ENCODE measurements at places on chromosomes 4 and X.

DNA sequence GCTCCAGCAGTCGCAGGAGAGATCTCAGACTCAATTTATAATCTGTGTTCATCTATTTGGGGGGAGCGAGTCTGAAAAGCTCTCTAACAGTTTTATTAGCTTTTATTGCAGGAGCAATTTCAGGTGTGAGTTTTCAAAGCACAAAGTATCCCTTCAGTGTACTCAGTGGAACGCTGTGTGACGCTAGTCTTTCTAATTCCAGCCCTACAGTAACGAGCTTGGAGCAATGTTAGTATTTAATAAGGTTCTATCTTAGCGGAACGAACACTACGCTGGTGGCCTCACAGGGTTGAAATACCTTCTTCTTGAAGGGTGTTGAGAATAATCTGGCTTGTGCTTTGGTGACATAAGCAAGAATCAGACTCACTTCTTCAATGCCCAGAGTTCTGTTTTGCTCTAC, 8.4 kb downstream of the HS3ST1 start:
- DNase-seq: no peak

GRCh38 chr4:7539659-7540058, 104.9 kb upstream of the PSAPL1 start:
- DNase-seq: peak; percentile 13

GRCh38 chr4:139593091-139593564, 37.1 kb upstream of the SETD7 start:
- DNase-seq: no peak

DNA sequence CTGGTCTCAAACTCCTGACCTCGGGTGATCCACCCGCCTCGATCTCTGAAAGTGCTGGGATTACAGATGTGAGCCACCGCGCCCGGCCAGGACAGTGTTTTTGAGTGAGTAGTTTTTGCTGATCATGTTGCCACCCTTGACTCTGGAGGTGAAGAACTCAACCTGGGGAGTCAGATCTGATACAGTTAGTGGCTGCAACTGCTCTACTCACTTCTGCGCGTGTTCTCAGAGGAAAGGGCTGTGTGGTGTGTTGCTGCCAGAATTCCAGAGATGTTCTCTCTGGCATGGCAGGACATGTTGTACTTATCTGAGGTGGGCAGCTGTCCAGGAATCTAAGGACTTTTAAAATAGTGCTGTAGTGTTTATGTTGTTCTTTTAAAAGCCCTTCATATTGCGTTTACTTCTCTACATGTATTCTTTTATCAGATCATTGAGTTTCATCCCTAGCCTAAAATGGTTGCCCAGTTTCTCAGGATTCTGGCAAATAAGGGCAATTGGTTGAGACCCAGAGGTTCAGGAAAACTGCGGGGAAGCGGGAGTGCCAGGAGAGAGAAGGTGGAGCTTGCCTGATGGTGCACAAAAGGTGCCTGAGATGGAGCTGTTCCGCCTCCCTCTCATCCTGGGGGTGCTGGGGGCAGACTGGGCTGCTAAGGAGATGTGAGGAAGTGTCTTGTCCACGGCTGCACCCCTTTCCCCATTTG, 97.7 kb downstream of the ARHGAP10 start:
- DNase-seq: no peak

- peak; percentile 10 for DNase-seq
Observed at GRCh38 chr4:123120473-123120872, 198.1 kb upstream of the NUDT6 start.

DNA sequence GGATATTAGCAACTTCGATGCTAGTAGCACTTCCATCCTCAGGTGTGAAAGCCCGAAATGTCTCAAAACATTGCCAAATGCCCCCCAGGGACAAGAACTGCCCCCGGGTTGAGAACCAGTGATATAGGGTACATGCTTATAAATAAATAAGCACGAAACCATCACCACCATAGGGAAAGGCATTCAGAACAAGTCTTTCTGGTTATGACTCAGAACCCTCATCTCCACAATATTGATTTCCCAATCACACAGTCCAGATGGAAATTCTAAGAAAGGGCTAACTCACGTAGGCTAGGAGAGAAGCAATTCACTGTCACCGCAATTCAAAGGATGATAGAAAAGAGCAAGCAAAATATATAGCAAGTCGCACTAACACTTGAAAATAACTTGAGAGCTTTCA, 84.8 kb downstream of the ANOS1 start:
- DNase-seq: no peak

GRCh38 chr4:38132843-38133662, 172.9 kb downstream of the PTTG2 start:
- no peak for DNase-seq

DNA sequence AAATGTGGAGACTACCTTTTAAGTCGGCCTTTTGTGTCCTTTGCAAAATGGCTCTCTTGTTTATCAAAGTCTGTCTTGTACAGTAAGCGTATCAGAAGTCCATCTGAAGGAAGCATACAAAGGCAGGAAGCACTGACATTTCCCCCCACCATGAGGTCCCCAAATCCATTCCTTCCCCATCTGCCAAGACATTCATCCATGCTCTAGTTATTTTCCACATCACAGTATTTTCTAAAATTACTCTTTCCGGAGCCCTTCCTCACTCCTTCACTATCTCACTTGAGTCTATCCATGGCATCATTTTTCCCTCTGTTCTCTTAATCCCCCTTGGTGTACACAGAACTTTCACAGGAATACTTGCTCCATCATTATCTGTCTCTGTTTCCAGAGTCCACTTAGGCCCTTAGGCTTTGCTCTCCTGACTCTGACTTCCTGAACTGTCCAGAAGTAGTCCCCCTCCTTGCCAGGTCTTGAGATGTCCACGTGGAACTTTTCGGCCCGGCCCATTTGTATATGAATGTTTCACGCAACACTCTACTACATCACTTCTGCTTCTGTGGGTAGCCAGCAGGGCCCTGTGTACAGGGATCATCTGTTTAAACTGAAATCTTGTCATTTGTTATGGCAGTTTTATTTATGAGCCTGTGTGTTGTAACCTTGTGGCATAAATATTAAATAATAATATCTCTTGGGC, 2.1 kb downstream of the SEL1L3 start:
- DNase-seq: no peak

DNA sequence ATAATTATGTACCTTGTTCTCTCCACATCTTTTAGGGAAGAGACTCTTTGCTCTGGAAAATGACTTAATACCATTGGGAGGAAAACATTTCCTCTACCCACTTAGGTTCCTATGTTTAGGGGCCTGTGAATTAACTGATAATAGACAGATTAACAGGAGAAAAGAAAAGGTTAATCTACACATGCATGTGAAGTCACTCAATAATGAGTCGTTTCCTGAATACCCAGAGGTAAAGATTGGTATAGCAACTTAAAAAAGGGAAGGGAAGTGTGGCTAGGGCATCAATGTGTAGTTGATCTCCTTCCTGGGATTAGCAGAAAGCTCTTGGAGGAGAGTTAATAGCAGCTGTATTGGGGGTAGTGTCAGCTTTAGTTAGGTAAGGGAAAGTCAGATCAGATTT, 419.5 kb upstream of the ATOH1 start:
- no peak for DNase-seq

DNA sequence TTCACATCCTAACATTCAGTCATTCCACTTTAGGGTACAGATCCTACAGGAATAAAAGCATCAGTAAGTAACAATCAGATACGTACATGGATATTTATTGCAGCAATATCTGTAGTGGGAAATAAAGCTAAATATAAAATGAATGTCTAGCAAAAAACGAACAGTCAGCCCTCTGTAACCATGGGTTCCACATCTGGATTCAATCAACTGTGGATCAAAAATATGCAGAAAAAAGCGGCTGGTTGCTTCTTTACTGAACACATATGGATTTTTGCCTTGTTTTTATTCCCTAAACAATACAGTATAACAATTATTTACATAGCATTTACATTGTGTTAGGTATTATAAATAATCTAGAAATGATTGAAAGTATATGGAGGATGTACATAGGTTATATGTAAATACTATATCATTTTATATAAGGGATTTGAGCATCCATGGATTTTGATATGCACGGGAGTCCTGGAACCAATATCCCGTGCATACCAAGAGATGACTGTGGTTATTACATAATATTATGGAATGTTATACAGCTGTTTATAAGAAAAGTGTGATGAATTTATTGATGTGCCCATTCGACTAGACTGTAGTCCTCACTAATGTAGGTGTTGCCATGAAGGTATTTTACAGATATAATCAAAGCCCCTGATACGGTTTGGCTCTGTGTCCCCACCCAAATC, 132.8 kb downstream of the ARHGEF9 start:
- DNase-seq: no peak

DNA sequence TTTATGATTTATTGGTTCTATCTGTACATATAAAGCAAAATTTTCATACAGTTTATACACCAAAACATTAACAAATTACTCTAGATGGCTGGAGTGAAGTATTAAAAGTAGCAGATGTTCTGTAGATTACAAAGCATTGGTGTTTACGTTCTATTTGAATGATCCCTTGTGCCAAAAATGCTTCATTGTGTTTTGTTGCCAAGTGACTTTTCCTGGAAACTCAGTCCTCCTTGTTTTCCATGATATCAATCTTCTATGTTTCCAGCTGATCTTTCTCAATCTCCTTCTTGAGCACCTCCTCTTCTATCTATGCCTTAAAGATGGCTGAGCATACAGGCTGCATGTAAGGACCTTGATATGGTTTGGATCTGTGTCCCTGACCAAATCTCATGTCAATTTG, 263.6 kb upstream of the CTSO start:
- DNase-seq: no peak

DNA sequence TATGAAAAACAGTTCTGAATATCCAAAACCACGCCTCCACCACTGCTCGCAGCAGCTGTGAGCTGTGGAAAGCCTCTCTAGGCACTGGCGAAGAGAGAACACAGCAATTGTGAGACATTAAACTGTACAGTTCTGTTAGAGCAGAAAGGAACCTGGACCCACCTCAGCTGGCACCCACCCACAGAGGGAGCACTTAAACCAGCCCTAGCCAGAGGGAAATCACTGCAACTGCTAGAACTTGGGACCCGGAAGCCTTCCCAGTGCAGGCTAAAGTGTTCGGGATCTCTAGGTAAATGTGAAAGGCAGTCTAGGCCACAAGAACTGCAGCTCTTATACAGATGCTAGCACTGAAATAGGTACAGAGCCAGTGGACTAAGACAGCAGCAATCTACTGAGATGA, 308.8 kb downstream of the PRR32 start:
- no peak for DNase-seq

DNA sequence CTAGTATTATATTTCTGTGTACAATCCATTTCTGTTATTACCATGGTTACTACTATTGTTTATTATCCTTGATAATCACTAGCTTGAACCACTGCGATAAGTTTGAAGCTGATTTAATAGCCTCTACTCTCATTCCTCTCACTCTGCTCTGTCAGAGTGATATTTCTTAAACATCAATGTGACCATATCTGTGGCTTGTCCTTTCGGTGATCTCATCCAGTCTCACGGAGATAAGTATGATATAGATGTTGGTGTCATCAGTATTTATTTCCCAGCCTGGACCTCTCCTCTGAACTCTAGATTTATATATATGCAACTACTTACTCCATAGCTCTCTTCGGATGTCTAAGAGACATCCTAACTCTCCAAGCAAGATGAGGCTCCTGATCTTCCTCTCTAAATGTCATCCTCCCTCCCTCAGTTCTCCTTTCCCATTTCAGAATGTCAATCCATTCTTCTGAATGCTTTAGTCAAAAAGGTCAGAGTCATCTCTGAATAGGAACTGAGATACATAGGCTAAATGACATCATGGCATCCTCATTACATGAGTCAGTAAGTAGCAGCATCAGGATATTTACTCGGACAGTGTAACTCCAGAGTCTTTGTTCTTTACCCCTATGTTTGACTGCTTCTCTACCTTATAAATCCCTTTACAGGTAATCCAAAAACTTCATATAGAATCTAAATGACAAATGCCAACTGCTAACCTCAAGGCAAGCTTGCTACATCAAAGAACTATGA, 129.5 kb downstream of the PACRGL start:
- peak; percentile 8 for DNase-seq

DNA sequence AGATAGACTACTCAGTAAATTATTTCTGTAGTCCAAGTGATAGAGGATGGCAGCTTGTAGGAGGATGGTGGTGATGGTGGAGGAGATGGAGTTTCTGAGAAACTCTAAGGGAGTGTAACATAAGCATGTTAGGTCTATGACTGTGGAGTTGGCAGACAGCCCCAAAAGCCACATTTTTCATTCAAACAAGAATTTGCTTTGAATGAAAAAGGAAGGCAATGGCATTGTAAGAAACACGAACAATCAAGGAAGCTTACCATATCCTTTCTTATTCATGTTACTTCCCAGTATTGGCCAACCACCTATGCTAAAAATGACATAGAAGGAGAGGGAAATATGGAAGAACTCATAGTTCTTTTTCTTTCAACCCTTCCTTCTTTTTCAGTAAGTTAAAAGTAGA, 18.7 kb upstream of the SEC24B start:
- no peak for DNase-seq

DNA sequence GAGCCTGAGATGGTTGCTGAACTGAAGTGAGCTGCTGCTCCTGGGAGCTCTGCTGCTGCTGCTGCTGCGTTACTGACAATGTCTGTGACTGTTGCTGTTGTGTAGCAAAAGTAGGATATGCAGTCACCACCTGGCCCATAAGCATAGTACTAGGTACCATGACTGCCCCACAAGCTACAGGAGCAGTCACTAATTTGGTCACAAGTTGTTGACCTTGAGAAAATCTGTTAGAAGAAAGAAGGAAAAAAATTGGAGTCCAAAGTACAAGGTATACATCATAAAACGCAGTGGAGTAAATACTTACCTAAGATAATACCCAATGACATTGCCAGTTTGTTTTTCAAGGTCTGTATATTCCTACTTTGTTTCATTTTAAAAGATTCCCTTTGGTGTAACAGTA, 42.6 kb downstream of the TMEM165 start:
- DNase-seq: no peak

DNA sequence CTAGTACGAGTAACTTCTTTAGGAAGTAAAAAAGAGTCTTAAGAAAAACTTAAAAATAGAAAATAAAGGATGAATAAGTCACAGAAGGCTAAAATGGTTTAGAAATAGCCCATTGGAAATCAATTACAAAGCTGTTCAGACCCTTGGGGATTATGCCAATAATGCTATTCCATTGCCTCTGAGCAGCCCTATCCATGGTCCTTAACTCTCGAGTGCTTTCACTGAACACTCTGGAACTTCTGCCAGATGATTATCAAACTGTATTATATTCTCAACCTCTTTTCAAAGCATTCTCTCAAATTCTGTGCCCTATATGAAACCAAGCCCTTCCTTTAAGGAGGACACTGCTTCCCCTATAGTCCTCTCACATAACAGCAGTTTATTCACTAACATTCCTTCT, 17.0 kb downstream of the SLC9B1 start:
- no peak for DNase-seq

- no peak for DNase-seq
Observed at GRCh38 chr4:67161311-67161710, 384.0 kb downstream of the CENPC start.

DNA sequence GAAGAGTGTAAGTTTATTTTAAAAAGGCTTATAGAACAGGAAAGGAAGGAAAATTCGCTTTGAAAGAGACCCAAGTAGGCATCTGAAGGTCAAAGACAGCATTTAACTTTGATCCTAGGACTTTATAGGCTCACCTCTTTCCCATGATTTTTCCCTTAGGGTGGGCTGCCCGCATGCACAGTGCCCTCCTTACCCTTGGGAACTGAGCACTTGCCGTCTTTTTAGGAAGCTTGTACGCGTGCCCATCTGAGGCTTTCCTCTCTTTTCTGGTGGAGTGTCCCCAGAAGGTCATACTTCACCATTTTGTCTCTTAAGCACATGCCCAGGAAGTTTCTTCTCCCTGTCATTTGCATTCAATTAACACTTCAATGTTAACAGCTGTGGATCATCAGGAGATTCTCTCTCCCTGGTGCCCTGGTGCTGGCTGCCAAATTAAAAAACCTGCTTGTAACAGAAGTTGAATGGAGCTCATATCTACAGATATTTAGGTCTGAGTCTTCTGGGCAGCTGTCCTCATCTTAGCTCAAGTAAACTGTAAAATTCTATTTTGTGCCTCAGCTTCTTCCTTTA, 38.4 kb upstream of the IL9R start:
- no peak for DNase-seq

Measured in RCC 7860 (cell line).